Activated CD4-positive, CD25-positive, alpha-beta regulatory T cell treated with anti-CD3 and anti-CD28 coated beads, Interleukin-2, amount 50 U/mL, for 16 hours (primary cell): ENCODE measurements at places on chromosomes 1 and 21.

DNA sequence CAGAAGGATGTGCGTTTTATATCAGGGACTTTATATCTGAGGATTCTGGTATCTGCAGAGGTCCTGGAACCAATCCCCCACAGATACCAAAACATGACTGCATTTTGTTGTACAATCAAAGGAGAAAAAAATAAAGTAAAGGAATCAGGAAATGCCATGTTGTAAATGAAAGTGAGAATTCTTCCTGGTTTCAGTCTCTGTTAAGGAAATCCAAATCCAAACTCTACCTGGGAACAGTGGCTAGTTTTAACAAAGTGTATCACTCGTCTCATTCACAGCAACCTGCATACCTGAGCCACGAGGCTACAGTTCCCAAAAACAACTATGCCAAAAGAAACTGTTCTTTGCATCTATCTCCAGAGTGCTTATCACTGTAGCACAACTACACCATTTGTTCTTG, 77.3 kb upstream of the ATF3 start:
- DNase-seq: no peak

DNA sequence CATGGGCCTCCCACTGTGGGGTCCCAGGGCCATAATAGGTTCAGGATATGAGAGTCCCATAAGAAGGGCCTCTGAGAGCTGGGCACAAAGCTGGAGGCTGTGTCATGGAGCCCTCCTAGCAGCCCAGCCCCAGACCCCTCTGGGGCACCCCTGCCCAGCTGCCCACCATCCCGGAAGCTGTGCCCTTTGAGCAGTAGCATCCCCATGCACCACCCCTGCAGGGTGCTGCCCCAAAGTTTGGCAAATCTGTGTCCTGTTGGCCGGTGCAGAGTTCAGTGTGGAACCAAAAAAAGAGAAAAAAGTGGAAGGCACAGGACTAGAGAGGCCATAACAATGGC, 17.6 kb downstream of the TNNT2 start:
- DNase-seq: no peak

DNA sequence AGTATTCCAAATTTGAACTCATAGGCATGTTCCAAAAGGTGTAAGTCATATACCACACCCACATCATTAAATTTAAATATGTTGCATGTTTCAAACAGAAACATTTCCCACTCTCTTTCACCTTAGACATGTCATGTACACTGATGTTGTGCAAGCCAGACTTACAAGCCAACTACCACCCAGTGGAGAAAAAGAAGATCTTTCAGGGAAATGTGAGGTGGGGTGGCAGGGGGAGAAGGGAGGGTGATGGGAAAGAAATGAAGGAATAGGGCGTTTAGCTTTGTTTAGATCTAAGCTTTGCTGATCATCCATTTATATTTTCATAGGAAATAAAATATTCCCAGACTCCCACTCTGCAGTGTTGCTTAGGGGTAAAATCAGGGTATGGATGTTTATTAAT, 1.6 kb downstream of the NEGR1 start:
- no peak for DNase-seq

- DNase-seq: no peak
These were observed 114.5 kb upstream of the COL24A1 start for GRCh38 chr1:86271046-86271445.

DNA sequence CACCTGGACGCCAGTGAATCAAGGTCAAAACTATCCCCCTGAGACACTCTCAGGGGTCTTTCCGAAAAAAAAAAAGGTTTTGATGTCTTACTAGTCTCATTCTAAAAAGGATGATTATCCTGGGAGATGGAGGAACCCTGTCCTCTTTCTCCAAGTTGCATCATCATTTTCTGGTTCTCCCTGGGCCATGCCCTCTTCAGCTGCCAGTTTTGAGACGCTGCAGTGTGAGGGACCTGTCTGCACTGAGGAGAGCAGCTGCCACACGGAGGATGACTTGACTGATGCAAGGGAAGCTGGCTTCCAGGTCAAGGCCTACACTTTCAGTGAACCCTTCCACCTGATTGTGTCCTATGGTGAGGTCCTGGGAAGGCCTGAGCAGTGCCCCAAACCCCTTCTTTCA, 3.5 kb downstream of the FCRLA start:
- no peak for DNase-seq
